ENCODE measurements at places on chromosomes 13 and 19. TPM values are rescaled to one million over a fixed set of nuclear protein-coding genes. Genes with fewer than 3 reads are reported as not detected.

GRCh38 chr13:97810152-97810551 is 143.3 kb upstream of the IPO5 start:
- no peaks in the 10 kb centered on the region for H3K4me1 ChIP-seq
- H3K27me3 ChIP-seq, result peaks cover 6% of the 10 kb centered on the region
- H3K27ac ChIP-seq, result no peak overlapping the region
- H3K36me3 ChIP-seq, result no peaks in the 10 kb centered on the region
- DNase-seq, result no peak
- no peak overlapping the region for H3K4me3 ChIP-seq

DNA sequence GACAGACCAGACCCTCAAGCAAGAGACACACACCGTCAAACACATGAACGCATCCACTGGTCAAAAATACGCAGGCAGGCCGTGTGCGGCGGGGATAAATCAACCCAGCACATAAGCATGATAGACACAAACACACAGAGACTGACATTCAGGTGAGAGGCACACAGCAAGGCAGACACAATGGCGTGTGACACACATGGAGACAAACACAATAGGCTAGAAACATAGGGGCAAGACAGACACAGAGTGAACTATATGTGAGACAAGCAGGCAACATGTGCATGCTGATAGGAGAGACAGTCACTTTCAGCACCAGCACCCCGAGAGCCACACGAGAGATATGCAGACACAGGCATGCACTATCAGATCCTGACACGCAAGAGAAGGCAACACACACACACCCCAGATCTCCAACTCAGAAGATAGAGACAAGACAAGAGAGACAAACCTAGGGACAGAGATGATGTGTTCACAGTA is 6.9 kb upstream of the JUNB start:
- no peak overlapping the region for H3K4me3 ChIP-seq
- no peak overlapping the region for H3K27ac ChIP-seq
- peaks cover 21% of the 10 kb centered on the region for H3K4me1 ChIP-seq
- DNase-seq, result no peak
- no peaks in the 10 kb centered on the region for H3K27me3 ChIP-seq

DNA sequence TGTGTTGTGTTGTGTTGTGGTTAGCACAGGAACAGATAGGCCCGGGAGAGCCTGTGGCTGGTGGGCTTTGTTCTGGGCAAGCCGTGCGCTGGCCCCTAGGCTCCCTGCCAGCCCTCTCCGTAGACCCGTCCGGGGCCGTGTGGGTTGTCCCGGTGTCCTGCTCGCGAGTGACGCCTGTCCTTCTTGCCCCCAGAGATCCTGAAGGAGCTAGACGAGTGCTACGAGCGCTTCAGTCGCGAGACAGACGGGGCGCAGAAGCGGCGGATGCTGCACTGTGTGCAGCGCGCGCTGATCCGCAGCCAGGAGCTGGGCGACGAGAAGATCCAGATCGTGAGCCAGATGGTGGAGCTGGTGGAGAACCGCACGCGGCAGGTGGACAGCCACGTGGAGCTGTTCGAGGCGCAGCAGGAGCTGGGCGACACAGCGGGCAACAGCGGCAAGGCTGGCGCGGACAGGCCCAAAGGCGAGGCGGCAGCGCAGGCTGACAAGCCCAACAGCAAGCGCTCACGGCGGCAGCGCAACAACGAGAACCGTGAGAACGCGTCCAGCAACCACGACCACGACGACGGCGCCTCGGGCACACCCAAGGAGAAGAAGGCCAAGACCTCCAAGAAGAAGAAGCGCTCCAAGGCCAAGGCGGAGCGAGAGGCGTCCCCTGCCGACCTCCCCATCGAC is 5.7 kb downstream of the ING1 start:
- H3K27me3 ChIP-seq, result no peaks in the 10 kb centered on the region
- DNase-seq, result no peak
- peaks cover 13% of the 10 kb centered on the region for H3K36me3 ChIP-seq
- H3K27ac ChIP-seq, result peak overlapping the region; percentile 78
- no peak overlapping the region for H3K4me3 ChIP-seq

DNA sequence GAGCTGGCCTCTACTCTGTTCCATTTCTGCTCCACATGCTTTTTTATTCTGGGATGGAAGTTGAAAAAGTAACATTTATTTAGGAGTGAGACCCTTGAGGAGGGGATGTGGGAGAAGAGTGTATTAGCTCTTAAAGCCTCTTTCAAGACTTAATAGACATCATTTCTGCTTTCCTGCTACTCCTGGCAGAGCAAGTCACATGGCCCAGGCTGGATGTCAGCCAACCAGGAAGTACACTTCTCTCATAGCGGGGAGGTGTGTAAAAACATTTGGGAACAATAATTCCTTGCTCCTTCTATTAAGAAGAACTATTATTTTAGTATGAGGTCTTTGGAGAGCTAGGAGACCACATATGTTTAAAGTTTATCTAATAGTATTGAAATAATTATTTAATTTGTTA is 40.6 kb upstream of the FAM216B start:
- H3K4me3 ChIP-seq, result no peak overlapping the region
- H3K27ac ChIP-seq, result no peak overlapping the region
- H3K36me3 ChIP-seq, result no peaks in the 10 kb centered on the region
- H3K27me3 ChIP-seq, result peaks cover 3% of the 10 kb centered on the region
- H3K4me1 ChIP-seq, result no peaks in the 10 kb centered on the region

DNA sequence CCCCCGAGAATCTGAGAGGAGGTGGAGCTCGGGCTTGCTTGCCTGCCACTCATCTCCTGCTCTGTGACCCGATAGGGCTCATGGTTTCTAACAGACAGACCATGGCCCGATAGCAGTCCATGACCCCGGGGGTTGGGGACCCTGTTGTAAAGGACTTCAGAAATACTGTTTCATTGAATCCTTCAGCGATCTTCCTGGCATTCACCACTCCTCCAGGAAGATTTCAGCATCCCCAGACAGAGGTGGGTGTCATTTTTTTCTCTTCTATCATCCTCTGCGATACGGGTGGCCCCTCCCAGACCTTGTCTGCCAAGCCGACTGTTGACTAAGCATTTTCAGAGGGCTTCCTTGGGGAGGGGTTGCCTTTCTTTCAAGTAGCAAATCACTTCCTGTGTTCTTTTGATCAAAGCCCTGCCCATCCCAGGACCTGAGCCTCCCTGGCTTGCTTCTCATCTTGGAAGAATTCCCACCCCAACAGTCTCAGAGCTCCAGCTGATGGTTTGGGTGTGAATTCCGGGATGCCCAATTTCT is 1.7 kb downstream of the MYO1F start:
- H3K36me3 ChIP-seq, result no peaks in the 10 kb centered on the region
- H3K27me3 ChIP-seq, result peaks cover 9% of the 10 kb centered on the region
- H3K4me1 ChIP-seq, result peaks cover 24% of the 10 kb centered on the region
- peak overlapping the region; percentile 11 for H3K4me3 ChIP-seq

GRCh38 chr13:77300176-77301037 is 26.5 kb downstream of the MYCBP2 start:
- H3K27ac ChIP-seq, result peak overlapping the region; percentile 83
- 0 out of 2 replicates have a peak, but pooled peaks cover 4% of the 10 kb centered on the region for H3K36me3 ChIP-seq
- DNase-seq, result no peak
- H3K4me1 ChIP-seq, result peaks cover 48% of the 10 kb centered on the region

DNA sequence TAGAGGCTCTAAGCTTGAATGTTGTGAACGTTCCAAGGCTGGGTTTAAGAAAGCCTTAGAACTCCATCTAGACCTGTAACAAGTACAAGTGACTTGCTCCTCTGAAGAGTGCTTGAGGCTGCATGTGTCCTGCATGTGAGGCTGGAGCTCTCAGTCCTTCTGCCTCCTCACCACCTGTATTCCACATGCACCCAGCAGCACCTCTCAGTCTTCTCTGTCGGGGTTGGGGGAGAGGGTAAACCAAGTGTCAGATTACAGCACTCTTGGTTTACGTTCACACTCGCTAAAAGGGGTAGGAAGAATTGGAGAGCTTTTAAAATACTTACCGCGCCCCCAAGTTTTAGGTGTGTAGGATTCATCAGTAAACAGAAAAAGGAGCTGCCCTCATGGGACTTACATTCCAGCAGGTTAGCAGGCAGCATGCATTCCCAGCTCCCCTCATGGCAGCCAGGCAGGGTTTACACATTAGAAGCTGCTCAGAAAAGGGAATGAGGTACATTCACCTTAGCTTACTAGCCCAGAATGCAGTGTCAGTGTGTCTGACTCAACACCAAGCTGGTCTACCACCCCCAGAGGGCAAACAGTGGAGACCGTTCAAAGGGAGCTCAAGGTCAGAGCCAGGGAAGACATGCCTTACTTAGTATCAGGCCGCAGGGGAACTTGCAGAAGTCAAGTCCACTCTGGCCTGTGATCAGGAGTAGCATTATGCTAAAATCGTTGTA is 248.1 kb downstream of the PCCA start:
- H3K27ac ChIP-seq, result peak overlapping the region; percentile 61
- no peak for DNase-seq
- H3K27me3 ChIP-seq, result no peaks in the 10 kb centered on the region
- peaks cover 24% of the 10 kb centered on the region for H3K36me3 ChIP-seq
- peaks cover 15% of the 10 kb centered on the region for H3K4me1 ChIP-seq

- no peaks in the 10 kb centered on the region for H3K27me3 ChIP-seq
- peak overlapping the region; percentile 91 for H3K27ac ChIP-seq
Observed at GRCh38 chr19:18345296-18345695, 4.9 kb downstream of the PGPEP1 start.

DNA sequence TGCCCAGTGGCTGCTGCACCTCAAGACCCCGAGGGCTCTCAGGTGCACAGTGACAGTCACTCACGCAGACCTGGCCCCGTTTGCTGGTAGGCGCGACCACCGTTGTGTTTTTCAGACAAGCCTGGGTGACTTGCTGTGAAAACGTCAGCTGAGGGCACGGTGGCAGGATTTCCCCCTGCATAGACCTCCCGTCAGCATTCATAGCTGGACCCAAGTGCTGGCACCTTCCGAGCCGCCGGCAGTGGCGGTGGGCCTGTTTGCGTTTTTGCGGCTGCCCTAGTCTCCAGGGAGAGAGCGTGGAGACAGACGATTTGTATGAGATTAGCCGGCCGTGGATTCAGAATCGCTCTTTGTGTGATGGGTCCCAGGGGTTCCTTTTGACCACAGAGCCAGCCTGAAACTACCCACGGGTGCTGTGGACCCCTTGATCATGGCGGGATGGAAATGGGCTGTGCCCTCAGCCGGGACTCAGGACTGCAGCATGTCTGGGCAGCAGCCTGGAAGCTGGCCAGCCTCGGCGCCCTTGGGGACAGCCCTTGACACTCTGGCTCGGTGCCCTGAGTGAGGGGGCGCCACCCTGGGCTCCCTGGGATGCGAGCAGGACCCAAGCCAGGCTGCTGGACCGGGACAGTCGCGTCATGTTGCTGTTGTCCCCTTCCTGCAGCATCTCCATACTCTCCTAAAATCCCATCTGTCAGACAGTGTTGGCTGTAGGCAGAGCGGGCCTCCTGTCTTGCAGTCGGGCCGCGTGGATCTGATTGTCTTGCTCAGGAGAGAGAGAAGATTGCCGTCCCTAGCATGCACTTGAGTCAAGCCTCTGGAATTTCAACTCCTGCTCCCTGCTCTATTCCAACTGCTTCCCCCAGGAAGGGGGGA is 8.6 kb downstream of the KDM4B start:
- no peaks in the 10 kb centered on the region for H3K27me3 ChIP-seq

IPO5 gene
- total RNA-seq, result 280 TPM

MYO16 gene
- 0.05 TPM for total RNA-seq

C19orf85 gene
- total RNA-seq, result 2.1 TPM

ZGLP1 gene
- total RNA-seq, result 8.9 TPM
